ENCODE measurements at places on chromosomes 5 and 9.

GRCh38 chr5:159971931-159972461 lies 36.9 kb upstream of the TTC1 start:
- DNase-seq, result no peak

DNA sequence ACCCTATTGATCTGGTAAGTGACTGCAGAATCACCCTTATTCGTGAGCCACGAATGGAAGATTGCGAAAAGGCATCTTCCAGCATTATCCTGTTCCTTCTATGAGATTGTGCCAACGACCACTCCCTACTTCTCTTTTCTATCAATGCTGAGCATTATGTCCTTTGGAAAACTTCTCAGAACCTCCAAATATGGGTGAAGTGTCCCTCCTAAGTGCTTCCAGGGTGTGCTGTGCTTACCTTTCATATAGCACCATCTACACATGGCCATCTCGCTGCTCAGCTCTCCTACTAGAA lies 14.7 kb upstream of the LCP2 start:
- no peak for DNase-seq

DNA sequence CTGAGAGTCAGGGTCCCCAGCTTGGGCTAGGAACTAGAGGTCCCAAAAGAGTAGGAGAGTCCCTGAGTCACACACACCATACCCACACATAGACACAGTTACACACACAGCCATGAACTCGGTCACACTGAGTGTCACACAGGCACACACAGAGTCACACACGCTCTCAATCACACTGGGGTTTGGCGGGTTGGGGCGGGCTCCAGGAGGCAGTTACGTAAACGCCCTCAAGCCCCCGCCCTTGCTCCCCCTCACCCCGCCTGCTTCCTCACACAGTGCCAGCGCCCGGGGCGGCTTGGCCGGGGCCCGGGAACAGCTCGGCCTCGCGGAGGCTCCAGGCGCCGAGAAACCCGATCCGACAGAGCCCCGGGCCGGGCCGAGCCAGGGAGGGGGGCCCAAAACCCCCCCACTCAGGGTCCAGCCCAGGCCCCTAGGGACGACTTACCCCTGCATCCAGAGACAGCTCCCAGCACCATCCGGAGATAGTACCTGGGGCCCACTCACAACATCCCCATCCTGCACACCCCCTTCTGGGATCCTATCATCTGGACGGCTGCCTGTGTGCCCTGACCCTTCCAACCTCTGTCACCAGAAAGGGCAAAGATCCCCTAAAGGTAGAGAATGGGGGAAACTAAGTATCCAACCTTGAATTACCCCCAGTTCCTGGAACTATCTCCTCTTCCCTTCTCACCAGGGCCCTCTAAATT lies 3.5 kb upstream of the CNTFR start:
- DNase-seq, result peak; percentile 74

GRCh38 chr9:25282946-25283345 lies 395.3 kb downstream of the TUSC1 start:
- no peak for DNase-seq

GRCh38 chr9:134932606-134933005 lies 14.9 kb upstream of the FCN1 start:
- no peak for DNase-seq

DNA sequence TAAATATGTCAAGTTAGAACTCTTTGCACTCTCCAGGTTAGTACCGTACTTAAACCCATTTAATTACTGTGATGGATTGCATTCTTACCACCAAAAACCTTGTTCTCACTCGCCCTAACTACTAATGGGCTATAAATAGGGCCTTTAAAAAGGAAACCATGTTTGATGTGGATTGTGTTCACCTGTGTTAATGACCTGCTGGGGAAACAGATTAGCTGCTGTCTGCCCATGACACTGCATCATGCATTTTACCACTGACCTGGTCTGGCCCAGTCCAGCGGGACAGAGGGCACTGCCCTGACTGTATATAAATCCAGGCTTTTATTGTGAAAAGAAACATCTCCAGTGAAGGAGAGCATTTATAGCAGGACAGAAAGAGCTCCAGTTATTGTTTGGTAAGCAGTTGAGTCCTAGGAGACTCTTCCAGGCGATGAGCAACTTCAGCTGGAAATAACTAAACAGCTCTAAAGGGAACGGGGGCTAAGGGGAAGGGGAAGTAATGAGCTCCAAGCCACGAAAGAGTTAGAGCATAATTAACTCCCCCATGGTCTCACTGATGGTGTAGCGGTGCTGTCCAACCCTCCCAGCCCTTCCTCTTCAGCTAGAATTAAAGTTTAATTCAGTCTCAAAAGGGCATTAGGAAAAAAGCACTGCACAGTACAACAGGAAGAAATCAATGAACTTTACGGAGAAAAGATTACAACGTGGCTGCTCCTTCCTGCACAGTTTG lies 303.1 kb downstream of the ENC1 start:
- no peak for DNase-seq

DNA sequence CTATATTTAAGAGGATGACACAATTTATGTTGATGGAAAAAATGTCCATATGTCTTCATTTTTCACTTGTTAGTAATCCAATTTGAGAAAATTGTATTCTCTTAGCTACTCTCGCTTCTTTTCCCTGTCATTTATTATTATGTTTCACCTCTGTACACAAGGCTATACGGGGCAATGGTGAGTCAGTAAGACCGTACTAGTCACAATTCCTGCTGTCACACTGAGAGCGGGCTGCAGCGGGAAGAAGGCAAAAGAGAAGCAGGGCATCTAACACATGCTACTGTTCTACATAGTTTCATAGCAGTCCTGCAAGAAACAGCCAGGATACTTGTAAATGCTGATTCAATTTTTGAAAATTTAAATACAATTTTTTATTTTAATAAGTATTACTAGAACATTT lies 23.3 kb upstream of the PRDM9 start:
- DNase-seq, result no peak

GRCh38 chr5:83331842-83332241 lies 139.7 kb upstream of the VCAN start:
- DNase-seq, result no peak

GRCh38 chr5:53165431-53166182 lies 56.0 kb upstream of the MOCS2 start:
- DNase-seq, result no peak

- no peak for DNase-seq
These were observed 31.3 kb downstream of the ANKRA2 start for GRCh38 chr5:73534011-73534644.

GRCh38 chr5:170791325-170791954 lies 7.9 kb downstream of the GABRP start:
- peak; percentile 22 for DNase-seq

GRCh38 chr5:106766916-106767315 lies 903.8 kb downstream of the EFNA5 start:
- DNase-seq, result no peak

DNA sequence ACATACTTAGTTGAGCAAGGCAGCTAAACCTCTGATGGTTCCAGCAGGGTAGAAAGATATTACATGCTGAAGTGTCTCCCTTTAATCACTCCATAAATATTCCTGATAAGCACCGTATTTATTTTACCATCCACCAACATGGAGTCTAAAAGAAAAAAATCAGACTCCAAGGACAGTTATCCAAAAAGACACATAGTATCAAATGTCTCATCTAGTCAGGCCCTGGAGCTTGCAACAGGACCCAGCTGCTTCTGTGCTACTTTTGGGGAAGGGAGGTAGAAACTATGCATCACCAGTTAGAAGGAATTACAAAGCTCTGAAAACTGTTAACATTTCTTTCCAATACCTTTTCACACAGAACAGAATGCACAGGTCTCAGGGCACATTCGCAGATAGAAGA lies 88.1 kb downstream of the S1PR3 start:
- no peak for DNase-seq

DNA sequence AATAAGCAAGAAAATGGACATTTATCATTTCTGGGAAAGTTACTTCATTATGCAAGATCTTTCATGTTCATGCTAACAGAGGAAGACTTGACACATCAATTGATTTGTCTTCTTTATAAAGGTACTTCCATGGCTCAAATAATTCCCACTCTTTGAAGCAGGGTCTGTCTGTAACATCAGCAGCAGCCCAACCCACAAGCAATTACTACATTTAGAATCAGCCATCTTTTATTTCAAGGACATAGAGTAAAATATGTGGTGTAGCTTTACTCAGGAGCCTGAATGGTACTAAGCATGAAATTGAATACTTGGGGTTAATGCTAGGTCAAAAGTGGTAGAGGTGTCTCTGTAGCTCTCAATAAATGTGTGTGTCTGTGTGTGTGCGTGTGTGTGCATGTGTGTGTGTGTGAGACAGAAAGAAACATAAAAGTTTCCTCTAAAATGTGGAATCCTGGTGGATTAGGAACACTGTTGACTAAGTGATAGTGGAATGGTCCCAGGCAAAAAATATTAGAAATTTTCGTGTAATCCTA lies 581.1 kb downstream of the CAAP1 start:
- no peak for DNase-seq

DNA sequence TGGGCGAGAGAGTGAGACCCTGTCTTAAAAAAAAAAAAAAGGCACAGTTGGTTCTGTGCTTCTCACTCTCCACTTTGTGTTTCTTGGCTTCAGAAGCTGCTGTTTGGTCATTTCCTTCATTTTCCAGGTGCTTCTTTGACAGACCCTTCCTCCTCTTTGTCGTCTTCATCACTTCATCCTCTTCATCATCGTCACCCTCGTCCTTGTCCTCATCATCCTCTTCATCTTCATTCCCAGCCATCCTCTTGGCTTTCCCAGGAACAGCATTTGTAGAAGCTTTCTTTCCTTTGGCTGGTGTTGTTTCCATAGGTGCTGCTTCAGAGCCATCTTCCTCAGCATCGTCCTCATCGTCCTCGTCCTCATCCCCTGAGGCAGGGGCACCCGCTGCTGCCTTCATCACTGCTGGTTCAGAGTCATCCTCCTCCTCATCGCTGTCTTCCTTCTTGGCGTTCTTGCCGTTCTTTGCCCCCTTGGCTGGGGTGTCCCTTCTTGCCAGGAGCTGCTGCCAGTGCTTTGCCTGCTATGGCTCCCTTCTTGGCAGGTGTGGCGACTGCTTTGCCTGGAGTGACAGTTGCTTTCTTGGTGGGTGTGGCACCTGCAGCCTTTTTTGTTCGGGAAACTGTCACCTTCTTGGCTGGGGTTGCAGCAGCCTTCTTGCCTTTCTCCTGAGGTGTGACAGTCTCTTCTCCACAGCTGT lies 7.1 kb downstream of the RABL6 start:
- no peak for DNase-seq

DNA sequence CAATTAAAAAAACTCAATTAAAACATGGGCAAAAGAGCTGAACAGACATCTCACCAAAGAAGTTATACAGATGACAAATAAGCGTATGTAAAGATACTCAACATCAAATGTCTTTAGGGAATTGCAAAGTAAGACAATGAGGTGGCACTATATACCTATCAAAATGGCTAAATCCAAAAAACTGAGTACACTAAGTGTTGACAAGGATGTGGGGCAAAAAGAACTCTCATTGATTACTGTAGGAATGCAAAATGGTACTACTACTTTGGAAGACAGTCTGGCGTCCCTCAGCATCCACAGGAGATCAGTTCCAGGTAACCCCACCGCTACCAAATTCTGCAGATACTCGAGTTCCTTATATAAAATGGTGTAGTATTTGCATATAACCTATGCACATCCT lies 198.1 kb downstream of the DAB2IP start:
- no peak for DNase-seq

DNA sequence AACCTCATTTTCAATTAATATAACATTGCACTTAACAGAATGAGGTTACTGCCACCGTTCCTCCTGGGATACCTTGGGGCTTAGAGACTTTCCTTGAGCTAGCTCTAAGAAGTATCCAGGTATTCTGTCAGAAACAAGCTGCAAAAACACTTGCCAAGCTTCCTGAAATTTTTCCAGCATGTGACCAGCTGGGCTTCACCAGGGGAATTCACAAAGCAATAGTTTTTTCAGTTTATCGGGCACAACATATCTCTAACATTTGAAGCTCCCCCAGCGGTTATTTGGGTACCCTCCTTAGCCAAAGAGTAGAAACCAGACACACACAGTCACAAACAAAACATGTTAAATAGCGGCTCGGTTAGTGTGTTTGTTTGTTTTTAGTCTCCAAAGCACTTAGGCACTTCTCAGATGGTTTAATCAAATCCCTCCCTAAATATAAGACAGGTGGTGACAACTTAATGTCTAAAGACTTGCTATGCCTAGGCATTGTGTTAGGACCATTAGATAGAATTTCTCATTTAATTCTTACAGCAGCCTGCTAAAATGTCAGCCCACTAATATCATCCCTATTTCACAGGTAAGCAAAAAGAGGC lies 278.2 kb downstream of the GLIS3 start:
- DNase-seq, result no peak

- DNase-seq, result no peak
These were observed 659.2 kb downstream of the MTRR start for GRCh38 chr5:8528106-8528505.

DNA sequence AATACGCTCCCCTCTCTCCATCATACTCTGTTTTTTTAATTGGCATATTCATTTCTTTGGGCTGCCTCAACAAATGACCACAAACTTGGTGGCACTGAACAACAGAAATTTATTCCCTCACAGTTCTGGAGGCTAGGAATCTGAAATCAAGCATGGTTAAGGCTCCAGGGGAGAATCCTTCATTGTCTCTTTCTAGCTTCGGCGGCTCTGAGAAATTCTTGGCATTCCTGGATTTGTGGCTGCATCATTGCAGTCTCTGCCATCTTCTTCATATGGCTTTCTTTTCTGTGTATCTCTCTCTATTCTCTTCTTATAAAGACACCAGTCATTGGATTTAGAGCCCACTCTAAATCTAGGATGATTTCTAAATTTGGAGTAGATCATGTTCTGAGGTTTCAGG lies 10.9 kb upstream of the SLC24A2 start:
- DNase-seq, result no peak

- DNase-seq, result no peak
These were observed 10.4 kb upstream of the CXCL14 start for GRCh38 chr5:135589152-135589551.

DNA sequence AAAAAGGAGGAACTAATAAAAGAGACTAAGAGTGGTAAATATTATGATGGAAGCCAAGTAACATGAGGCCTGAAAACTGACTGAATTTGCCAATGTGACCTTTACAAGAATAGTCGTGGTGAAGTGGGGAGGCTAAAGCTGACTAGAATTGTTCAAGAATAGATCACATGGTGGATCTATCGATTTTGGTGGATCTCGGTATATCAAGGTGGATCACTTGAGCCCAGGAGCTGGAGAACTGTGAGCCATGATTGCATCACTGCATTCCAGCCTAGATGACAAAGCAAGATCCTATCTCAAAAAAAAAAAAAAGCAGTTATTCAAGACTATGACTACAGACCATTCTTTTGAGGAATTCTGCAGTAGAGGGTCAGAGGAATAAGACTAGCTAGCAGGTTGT lies 15.1 kb downstream of the ERMP1 start:
- no peak for DNase-seq

DNA sequence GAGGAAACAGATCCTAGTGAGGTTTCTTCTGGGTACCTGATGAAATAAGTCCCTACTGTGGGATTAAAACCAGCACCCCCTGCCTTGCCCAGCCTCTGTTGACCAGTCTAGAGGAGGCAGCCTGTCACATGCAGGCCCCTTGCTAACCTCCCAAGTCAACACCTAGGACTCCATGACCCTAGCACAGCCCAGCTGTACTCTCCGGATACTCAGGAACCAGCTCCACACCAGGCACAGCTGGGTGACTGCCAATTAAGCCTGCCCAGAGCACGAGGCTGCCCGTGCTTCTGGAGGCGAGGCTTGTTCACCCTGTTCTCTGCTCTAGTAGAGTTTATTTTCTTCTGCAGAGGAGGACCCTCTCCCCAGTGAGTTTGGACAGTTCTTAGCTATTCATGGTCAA lies 92.5 kb downstream of the SNX24 start:
- DNase-seq, result no peak

All from amygdala (tissue), 56 donors.